ENCODE measurements at places on chromosomes 11 and 22.

DNA sequence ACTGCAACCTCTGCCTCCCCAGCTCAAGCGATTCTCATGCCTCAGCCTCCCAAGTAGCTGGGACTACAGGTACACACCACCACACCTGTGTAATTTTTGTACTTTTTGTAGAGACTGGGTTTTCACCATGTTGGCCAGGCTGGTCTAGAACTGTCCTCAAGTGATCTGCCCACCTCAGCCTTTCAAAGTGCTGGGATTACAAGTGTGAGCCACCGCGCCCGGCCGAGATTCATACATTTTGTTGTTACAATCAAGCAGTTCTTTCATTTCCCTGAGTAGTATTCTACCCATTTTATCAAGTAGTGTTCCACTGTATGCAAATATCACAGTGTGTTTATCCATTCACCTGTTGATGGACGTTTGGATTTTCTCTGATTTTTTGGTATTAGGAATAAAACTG, 26.6 kb upstream of the SLC35C1 start:
- DNase-seq: no peak

DNA sequence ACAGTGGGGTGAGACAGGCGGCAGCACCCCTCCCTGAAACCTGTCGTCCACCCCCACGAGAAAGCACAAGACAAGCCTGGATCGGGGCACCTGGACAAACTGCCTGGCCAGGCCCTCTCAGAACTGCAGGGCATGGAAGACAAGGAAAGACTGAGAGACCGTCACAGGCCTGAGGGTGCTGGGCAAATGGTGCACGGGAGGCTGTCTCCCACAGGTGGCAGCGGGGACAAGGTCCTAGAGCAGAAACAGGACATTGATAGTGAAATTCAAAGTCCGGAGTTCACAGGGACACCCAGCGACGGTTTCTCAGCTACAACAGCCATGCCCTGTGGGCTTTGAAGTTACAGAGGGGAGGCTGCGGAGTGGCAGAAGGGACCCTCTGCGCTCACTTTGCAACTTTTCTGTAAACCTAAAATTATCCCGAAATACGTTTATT, 20.6 kb downstream of the DRD4 start:
- DNase-seq: no peak

GRCh38 chr11:35145271-35145670, 6.3 kb downstream of the CD44 start:
- peak; percentile 79 for DNase-seq

- DNase-seq: no peak
Observed at GRCh38 chr11:75072582-75072981, 24.1 kb downstream of the OR2AT4 start.

DNA sequence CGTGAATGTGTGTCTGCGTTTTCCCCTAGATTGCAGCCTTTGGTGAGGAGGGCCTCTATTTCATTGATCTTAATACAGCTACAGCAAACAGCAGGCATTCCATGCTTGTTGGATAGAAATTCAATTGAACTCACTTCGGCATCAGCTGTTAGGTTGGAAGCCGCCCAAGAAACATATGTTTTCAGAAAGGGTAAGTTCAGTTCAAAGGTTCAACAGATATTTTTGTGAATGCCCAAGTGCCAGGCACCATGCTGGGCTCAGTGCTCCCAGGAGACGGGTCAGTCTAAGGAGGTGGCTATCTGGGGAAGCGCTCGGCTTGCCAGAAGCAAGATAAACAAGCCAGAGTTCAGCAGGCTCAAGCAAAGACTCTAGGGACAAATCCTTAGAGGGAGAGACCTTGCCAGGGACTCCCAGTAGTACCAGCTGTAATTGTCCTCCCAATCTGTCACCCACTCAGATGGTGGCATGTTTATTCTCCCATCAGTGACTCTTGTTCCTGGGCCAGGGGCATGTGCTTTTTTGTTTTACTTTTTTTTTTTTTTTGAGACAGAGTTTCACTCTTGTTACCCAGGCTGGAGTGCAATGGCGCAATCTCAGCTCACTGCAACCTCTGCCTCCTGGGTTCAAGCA, 64.5 kb upstream of the LARGE1 start:
- no peak for DNase-seq

- DNase-seq: no peak
Observed at GRCh38 chr11:92969293-92969633, 188 bp upstream of the MTNR1B start.

- no peak for DNase-seq
Observed at GRCh38 chr11:45704635-45705034, 39.2 kb upstream of the CHST1 start.

- no peak for DNase-seq
Observed at GRCh38 chr22:30253205-30253852, 6.8 kb upstream of the LIF start.

GRCh38 chr22:30790366-30790765, 95.7 kb downstream of the OSBP2 start:
- no peak for DNase-seq

- DNase-seq: no peak
Observed at GRCh38 chr11:69353696-69354544, 60.0 kb downstream of the MYEOV start.

- DNase-seq: no peak
Observed at GRCh38 chr11:81707881-81708280, 1025.8 kb downstream of the FAM181B start.

- DNase-seq: no peak
Observed at GRCh38 chr11:3107608-3108182, 50.5 kb upstream of the CARS1 start.

- no peak for DNase-seq
Observed at GRCh38 chr11:134416726-134417125, 4.7 kb upstream of the B3GAT1 start.

- no peak for DNase-seq
Observed at GRCh38 chr11:3684129-3684818, 13.1 kb upstream of the CHRNA10 start.

DNA sequence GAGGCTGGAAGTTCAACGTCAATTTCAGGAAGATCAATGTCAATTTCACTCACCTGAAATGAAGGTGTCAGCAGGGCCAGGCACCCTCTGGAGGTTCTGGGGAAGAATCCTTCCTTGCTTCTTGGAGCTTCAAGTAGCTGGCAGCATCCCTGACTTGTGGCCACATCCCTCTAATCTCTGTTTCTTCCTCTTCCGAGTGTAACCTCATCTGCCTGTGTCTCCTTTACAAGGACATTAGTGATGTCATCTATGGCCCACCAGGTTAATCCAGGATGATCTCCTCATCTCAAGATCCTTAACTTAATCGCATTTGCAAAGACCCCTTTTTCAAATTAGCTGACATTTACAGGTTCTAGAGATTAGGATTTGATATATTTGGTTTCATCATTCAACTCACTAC, 240.8 kb upstream of the MTNR1B start:
- no peak for DNase-seq

DNA sequence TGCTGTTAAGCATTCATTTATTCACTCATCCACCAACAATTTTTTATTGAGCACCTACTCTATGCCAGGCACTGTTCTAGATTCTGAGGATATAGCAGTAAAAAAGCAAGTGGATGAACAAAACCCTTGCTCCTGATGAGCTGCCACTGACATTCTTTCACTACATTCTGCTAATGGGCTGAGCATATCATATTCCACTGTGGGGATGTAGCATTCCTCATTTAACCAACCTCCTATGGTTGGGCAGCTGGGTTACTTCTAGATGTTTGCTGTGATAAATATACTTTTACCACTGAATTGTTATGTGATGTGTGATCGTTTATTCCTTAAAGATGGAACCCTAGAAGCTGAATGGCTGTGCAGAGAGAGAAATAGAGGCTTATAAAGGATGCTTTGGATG, 176.9 kb downstream of the MN1 start:
- DNase-seq: no peak

GRCh38 chr11:134512571-134513538, 100.8 kb upstream of the B3GAT1 start:
- no peak for DNase-seq

DNA sequence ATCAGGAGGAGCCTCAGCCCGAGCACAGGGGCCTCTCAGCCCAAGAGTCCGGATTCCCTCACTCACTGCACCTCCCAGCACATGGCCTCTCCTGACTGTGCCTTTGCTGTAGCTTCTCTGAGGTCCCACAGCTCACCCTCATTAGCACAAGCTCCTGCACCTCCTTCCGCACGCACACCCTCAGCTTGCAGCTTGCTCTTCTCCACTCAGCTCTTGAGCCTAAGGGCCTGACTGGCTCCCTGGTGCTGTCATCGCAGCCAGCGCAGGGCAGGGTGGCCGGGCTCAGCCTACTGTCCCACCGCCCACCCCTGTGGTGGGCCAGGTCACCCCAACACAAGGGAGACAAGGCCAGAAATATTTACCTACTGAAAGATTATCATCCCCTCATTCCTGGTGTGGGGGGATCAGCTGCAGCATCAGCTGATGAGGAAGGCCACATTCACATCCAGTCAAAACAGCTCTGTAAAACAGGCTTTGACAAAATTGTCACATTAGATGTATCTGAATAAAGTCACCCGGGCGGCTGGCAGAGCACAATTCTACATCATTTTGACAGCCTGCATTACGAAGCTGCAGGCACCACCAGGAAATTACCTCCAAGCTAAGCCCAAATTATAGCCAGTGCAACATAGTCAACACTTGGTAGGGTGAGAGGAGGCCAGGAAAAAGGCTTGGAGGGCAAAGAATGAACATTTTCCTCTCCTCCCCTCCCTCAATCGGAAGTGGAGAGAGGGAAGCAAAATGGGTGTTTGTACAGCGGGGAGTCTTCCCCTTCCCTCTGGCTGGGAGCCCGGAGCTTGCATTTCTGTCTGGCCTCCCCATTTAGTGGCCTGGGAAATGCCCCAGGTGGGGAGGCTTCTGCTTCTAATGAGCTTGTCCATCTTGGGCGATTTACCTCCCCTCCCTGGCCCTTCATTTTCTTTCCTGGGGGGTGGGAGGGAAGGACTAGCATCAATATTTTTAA, 29.5 kb upstream of the IGSF9B start:
- no peak for DNase-seq

DNA sequence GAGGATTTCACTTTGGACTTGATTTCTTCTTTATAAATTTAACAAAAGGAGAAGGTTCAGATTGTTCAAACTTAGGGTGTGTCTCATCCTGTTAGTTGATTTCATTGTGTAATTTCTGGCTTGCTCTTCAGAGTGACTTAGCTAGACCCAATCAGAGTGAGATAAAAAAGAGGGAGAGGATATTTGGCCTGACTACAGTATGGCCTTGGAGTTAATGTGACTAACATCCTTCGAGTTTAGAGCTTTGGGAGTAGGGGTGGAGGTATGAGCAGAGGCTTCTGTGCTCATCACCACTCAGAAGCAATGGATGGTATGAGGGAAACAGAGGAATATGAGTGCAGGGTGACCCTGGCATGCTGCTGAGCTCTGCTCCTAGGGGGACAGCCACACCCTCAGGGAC, 114.2 kb downstream of the ME3 start:
- DNase-seq: no peak

DNA sequence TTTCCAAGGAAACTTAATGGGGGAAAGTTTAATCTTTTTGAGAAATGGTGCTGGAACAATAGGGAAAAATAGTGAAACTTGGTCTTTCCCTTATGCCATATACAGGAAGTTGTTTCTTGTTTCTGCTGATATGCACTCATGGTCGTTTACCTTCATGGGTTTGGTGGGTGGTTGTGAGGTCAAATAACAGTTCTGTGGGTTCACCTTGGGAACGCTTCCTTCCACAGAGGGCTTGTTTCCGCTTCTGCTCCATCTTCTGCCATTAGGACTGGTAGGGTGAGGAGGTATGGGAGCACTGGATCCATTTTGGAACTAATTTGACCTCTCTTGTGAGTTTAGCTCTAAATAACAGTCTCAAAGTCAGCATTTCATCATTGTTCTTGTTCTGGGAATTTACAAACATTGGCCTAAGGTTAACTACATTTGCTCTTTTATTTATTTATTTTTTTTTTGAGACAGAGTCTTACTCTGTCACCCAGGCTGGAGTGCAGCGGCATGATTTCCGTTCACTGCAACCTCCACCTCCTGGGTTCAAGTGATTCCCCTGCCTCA, 17.6 kb upstream of the RELA start:
- DNase-seq: no peak

DNA sequence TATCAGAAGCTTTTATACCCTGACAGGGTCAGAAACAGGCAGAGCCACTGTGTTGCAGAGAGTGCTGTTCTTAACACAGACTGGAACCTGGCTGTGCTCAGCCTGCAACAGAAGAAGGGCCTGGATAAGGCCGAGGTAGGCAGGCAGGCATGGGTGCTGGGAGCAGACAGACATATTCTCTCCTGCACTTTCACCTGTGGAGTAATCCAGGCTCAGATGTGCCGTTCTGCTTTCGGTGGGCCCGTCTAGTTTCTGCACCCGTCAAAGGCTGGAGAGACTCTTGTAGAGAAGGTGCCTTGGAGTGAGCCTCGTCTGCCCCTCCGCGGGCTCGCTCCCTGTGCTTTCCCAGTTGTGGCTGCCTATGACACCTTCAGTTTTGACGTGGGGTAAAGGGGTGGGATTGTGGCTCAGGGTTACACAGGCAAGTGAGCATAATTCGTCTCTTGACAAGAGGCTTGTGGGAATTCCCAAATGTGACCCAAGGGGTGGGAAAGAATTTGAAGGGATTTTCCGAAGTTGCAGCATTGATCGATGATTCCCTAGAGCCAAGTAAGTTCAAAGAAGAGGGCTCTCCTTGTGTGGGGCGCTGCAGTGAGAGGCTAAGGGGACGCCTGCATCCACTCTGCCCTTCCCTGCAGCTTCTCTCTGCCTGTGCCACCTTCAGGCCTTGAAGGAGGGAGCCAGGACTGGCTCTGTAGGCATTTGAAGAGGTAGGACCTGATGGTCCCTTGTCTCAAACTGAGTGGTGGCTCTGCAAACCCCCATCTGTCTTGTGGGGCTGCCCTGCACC, 16.2 kb upstream of the ST3GAL4 start:
- no peak for DNase-seq

DNA sequence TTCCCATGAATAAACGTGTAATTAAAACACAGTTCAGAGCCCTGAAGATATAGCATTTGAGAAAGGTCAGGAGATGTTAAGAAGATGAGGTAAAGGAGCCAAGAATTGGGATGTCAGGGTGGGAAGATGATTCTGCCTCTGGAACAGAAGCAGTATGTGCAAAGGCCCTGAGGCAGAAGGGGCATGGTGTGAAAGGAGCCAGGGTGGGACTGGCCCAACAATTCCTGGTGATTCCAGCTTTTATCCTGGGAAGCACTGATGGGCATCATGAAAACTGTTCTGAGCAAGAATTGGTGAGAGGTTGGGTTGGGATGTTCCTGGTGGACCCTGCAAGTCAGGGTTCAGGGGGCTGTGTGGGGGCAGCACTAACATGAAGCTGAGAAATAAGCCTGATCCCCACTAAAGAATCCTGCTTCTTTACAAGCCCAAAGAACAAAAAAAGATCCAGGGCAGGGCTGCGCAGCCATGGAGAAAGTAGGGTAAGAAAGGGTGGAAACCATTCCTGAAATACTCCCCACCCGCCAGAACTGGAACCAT, 2.5 kb upstream of the FXYD6 start:
- DNase-seq: no peak

DNA sequence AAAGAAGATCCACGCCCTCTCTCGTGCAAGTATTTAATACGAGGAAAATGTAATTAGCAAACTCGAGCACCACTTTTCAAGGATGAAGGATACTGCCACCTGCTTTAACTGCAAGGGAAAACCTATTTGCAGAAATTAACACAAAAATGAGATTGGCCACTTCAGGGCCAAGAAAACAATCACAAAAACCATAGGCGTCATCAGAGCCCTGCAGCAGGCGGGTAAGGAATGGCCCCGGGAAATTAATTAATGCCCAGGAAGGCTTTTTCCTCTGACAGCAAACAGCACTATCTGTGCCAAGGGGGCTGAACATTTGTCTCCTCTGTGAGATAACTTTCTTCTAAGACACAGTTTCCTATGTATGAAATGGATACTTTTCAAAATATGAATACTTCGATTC, 255.7 kb downstream of the CTTN start:
- DNase-seq: no peak

Measured in CD4-positive, alpha-beta T cell treated with Interleukin-4 for 4 hours (primary cell).